ENCODE measurements at places on chromosomes 2 and 18.

DNA sequence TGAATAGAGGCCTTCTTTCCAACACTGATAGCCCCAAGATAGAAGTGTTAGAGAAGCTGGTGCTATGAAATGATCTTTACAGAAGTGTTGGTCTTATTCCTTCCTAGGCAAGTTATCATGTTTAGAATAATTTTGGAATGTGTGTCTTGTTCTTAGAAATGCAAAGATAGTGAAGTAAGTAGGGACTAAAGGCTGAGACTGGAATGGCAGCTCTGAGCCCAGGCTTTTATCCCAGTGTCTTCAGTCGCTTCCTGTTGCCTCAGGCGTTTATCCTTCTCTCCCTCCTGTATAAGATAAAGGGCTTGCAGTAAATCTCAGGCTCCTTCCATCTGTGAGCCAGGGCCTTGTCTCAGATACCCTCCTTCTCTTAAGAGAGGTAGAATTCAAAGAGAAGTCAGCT, 218.1 kb downstream of the TPGS2 start:
- DNase-seq, result no peak

DNA sequence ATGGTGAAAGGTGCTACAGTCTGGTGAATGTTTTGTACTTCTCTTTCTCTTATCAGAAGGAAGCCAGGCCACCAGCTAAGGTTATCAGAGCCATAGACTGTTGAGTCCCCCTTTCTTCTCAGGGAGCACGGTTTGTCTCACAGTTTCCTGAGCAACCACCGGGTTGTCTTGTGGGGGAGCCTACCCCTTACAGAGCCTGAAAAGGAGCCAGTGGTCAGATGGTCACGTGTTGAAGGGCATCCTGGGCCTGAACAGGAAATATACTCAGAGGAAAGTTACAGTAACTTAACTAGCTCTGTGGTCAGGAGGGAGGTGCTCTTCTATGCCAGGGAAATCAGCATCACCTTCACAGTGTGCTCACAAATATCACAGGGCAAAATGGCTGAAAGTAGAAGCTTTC, 11.6 kb downstream of the CD28 start:
- DNase-seq, result no peak

DNA sequence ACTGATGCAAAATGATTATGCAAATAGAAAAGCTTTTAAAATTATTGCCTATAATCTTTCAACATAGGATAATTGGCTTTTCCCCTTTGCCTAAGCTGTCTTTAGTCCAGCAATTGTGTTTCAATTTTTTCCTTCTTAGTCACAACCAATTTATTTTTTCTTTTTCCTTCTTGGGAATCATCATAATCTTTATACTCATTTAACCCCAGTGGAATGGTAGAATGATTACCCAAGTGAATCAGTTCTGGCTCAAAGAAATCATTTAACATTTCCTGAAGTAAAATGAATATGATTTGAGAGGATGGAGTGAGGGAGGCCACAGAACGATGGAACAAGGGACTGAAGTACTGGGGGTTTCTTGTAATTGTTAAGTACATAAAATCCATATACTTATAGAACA, 93.0 kb upstream of the CRIM1 start:
- DNase-seq, result no peak

DNA sequence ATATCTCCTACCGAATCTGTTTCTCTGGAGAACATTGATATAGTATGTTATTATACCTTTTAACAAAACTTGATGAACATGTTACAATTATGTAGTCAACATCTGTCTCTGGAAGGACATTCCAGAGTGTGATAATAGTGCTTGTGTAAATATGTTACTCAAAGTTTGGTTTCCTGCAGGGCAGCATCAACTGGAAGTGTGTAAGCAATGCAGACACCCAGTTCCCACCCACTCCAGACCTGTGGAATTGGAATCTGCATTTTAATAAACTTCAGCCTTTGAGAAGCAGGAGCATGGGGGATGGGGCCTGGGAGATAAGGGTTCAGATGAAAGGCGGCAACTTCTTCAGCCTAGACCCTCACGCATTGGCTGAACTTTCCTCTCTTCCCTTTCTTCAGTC, 398.9 kb downstream of the RND3 start:
- no peak for DNase-seq

GRCh38 chr2:18647731-18648130, 58.4 kb upstream of the NT5C1B start:
- no peak for DNase-seq

DNA sequence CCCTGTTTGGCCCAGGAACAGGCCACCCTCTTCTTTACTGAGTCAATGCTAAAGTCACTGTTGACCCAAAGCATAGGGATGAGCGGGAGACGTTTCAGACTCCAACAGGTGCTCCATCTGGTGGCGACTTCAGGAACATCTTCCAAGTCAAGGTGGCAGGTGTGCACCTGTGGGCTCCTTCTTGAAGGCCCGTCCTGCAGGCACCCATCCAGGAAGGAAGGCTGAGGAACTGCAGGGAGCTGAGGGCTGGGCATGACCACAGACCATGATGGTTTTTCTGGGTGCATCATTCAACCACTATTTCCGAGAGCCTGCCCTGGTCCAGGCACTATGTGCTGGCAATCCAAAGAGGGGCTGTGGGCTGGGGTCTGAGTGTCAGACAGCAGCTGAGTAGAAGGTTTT, 142.8 kb downstream of the NDUFA10 start:
- no peak for DNase-seq

- DNase-seq, result no peak
Observed at GRCh38 chr18:60663060-60663989, 290.8 kb upstream of the MC4R start.

- no peak for DNase-seq
Observed at GRCh38 chr2:181389524-181389923, 67.7 kb upstream of the ITGA4 start.

DNA sequence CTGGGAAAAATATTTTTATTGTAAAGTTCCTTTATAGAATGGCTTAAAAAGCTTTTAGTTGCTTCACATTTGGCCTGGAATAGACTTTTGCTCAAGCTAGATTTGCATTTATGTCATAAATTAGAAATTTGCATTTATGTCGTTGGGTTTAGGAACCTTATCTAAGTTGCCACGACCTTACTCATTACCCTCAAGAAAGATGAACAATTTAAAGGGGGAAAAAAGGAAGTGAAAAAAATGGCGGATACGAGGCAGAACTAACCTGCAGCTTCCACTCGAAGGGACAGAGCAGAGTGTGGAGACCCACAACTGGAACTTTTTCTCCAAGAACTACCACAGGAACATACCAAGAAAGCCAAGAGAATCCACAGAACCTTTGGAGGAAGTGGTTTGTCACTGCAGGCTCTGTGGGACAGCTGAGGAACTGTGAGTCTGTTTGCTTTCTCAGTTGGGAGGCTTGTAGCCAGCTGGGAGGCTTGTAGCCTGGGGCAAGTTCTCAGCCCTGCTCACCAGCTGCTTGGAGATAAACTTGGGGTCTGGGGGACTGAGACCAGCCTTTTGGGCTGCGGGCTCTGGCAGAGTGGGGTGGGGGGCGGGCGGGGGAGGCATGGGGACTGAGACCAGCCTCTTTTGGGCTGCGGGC, 349.9 kb upstream of the MEIS1 start:
- DNase-seq, result no peak

DNA sequence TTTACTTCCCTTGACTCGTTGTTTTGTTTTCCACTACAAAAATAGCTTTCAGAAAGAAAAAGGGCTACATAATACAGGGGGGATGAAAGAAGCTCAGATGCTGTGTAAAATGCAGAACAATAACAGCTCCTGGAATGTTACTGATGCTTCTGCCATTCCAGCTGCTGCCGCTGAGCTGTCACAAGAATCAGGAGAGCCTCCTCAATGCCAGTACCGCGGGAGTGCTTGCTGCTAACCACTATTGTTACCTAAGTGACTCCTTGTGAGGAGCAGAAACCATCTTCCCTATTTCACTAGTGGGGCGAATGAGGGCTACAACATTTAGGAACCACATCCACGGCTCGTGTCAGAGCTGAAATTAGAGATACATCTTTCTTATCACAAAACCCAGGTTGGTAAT, 384.8 kb downstream of the GALR1 start:
- no peak for DNase-seq

DNA sequence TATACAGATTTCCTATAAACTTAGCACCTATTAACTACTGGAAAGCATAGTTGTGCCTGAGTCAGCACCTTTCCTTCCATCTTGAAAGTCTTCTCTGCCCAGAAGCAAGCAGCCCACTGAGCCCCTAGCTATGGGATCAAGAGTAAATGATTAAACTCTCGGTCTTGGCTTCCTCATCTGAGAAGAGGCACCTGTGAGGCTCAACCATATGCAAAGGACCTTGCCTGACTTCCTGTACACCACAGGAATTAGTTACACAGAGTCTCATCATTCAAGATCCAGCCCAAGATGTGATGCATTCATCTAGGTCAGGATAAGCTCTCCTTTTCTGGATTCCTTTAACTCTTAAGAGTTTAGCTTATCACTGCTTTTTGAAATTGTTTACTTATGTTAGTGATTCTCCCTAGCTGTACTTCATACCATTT, 96.0 kb downstream of the CDH2 start:
- DNase-seq, result no peak

GRCh38 chr2:219296142-219296541, 13.1 kb downstream of the PTPRN start:
- no peak for DNase-seq

DNA sequence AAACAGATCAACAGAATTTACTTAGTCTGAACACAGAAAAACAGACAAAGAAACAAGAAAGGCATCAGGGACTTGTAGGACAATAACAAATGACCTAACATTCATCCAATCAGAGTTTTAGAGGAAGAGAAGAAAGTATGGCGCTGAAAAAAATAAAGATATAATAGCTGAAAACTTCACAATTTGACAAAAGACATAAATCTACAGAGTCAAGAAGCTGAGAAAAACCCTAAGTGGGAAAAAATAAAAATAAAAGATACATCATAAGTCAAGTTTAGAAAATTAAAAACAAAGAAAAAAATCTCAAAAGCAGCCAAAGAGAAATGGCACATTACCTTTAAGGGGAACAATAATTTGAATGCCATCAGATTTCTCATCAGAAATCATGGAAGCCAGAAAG, 7.7 kb downstream of the LDAH start:
- DNase-seq, result no peak

DNA sequence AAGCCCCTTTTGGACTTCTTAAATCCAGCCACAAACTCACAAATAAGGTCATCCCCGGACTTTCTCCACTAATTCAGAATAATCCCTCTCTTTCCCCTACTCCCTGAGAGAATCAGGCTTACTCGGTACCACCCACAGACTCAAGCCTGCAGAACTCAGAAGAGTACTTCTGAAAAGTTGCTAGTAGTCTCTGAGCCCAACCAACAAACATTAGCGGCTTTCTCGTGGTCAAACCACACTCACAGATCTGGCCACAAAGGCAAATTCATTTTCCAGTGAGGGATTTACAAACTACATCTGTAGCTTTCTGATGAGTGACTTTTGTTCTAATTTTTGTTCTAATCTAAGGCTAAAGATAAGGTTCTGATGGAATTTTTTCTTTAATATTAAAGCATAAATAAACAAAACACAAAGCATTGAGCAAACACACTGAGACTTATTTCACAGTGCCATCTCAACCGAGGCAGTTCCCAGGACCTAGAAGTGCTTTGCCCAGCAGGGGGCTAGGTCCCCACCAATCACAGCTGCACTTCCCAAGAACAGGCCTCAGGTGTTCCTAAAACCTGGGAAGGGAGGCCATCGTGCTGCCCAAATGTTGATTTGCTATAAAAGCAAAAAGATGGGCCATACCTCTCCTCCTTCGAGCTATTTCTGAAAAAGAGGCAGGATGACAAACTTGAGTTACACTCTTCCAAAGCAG, 110.7 kb downstream of the COLEC12 start:
- DNase-seq, result no peak

DNA sequence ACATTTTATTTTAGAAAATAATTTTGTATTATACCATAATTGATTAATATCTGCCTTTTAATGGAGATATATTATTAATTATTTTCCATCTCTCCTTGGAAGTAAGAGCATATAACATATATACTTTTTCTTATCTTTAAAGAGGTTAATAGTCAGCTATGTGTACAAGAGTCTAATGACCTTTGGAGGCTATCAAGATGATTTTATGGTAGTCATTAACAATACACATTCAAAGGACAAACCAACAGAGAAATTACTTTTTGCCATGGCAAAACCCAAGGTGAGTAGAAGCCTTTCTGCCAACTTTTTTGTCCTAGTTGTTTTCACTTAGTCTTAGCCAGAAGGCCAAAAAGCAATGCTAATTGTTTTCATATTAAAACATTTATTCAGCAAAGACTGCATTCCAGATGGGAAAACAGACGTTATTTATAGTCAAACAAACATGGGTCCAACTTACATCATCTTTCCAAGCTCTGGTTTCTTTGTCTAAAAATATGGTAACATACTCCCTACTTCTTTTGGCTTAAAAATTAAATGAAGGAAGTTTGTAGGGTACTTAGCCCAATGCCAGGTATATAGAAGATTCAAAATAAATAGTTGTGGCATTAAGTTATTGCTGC, 9.6 kb upstream of the DYNC2LI1 start:
- peak; percentile 53 for DNase-seq

Measured in DMS 273 treated with DMSO at 0.1 percent for 48 hours (cell line).